HL-60 (cell line): ENCODE measurements at places on chromosomes 7 and 10.

DNA sequence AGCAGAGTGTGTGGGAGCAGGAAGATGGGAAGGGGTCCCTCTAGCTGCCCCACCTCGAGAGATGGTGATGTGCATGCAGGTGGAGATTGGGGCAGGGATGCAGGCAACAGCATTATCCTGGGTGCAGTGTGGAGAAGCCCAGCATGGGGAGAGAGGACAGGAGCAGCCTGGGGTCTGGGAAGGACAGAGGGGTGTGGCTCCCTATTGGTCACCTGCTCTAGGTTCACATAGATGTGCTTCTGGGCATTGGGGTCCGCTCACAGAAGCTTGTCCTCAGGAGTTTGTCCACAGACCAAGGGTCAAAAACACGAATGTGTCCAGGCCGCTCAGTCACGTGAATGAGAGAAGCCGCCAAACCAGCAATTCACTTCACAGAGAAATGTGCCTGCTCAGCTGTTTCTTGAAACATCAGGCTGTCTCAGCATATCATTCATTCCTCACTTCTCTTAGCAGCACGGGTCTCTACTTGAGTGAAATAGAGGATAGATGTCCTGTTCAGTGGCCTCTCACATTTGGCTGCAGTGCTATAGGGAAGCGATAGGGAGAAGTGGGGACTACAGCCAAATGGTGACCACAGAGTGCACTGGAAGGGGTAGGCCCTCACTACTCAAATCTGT is 11.5 kb upstream of the SLC29A3 start:
- no peak for DNase-seq

- DNase-seq, result no peak
Measured at GRCh38 chr7:3650844-3651243, 349.8 kb downstream of the SDK1 start.

DNA sequence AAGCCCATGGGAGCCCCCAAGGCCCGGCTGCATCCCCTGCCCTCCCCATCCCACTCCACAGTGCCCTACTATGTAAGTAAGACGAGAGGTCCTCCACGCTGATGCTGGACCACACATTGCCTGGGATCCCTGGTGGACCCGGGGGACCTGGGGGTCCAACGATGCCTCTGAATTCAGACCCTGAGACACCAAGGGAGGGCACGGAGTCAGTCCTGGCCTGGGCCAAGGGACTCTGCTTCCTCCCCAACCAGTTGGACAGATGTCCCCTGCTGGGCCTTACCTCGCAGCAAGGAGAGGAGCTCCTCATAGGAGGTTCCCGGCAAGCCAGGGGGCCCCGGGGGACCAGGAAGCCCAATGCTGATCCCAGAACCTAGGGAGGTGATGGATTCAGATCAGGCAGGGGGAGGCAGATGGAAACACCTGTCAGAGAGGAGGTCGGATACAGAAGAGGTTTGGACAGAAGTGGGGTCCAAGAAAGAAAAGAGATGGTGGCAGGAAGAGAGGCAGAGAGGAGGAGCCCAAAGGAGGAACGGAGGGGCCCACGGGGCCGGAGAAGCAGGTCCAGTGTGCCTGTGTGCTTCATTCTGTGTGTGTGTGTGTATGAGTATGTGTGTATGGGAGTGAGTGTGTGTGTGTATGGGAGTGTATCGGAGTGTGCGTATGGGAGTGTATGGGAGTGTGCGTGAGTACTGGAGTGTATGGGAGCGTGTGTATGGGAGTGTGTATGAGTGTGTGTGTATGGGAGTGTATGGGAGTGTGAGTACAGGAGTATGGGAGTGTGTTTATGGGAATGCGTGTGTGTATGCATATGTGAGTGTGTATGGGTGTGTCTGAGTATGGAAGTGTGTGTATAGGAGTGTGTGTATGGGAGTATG is 50.2 kb downstream of the COL17A1 start:
- DNase-seq, result no peak

DNA sequence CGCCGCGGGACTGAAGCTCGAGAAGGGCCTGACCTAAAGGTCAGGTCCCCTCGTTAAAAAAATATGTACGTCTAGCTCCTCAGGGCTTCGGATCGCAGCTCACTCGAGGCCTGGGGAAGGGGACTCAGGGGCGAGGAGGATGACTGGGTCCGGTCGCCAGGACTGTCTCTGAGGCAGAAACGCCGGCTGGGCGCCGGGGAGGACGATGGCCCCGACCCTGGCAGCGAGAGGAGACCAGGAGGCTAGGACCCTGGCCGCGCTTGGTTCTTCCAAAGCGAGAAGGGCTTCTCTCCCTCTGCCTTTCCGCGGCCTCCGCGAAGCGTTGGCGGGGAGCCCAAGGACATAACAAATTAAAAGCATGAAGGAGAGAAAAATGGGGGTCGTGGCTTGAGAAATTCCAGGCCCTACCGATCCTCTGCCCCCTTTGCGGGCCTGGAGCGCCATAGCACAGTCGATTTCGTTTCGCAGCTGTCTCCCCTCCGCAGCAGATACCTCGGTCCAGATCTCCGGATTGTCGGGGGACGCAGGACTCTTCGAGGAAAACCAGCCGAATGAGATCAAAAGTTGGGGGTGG is 3.1 kb downstream of the NKX2-3 start:
- DNase-seq, result no peak

DNA sequence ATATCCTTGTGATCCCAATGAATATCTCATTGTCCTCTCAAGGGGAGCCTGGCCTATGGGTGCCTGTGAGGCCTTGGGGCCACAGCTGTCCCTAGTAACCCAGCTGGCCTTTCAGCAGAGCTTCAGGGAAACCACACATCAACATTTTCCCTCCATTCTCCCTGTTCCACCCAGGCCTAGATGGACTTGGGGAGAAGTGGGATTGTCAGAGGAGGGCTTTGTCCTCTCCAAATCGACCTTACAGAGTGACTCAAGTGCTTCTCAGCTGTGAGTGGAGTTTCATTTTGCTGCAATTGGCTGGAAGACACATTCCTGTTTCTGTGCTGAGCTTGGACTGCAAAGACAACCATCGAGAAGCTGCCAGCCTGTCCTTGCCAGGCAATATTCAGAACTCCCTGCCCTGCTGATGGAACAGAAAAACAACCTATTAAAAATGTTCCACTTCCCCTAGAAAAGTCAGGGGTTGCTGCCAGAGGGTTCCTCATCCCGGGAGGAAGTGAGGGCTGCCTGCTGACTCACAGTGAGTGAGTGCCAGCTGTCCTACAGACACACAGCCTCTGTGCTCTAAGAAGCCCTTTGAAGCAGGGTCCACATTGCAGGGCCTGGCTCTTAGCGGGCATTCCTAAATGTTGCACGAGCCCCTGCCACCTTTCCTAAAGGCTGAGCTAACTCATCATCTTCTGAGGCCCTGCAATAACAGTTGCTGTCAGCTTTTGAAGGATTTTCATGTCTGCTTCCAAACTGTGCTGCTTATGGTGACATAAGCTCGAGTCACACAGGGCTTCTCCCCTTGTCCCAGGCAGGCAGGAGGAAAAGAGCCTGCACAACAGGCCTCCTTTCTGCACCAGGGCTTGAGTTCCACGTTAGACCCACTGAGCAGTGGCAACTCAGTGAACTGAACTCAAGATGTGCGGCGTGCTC is 20.5 kb downstream of the STRA8 start:
- peak; percentile 70 for DNase-seq

- no peak for DNase-seq
Measured at GRCh38 chr10:132282667-132283603, 24.8 kb downstream of the STK32C start.

DNA sequence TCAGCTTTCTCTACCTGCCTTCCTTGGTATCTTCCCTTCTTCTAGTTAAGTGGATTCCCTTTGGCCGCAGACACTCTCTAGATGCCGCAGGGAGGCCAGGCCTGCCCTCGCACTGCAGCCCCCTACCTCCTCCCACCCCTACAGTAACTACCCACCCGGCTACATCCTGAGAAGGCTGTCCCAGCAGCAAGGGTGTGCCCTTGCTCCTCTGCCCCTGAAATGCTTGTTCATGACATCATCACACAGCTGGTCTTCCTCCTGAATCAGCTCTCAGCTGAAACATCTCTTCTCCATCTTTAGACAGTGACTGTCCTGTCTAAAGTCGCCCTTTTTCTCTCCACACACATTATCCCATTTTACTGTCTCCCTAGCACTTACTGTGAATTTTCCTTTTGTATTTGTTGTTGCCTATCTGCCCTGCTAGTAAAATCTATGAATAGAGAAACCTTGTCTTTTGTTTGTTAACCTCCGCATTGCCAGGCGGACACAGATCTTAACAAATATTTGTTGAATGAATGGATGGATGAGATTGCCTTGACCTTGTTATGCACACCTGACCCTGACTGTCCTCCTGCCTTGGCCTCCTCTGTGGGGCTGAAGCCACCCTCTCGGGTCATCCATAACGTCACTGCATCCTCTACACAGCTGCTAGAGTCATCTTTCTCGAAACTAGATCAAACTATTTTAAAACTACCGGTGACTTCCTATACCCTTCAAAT is 108.9 kb upstream of the GATA3 start:
- DNase-seq, result no peak

GRCh38 chr10:103096130-103096529 is 96.9 kb downstream of the NT5C2 start:
- no peak for DNase-seq

DNA sequence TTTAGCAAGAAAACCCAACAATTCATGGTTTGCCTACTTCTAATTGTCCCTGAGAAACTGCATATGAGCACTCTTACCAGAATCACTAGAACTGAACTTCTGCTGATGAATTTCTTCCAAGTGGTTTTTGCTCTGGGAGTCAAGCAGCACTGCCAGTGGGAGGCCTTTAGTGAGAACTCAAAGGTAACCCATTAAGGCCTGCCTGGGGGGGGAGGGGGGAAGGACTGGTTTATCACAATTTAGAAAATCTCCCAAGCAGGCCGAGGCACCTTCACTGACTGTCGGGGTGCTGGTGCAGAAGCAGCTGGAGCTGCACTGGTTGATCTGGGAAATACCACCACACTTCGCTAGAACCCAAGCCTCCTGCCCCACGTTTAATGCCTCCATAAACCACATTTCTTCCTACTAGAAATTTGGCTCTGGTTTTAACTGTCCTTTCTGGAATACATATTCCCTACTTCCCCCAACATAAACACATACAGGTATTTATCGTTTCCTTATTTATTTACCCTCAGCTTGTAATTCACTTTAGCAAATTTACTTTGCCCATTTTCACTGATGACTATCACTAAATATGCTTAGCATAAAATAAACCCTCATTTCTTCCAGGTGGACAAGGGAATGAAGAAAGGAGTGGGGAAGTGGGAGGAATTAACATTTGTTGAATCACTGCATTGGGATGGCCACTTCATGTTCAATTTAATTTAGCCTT is 14.2 kb downstream of the ANK3 start:
- DNase-seq, result no peak

- DNase-seq, result no peak
Measured at GRCh38 chr10:43094085-43094484, 17.2 kb downstream of the RET start.

GRCh38 chr7:127754457-127754856 is 102.5 kb downstream of the SND1 start:
- no peak for DNase-seq

DNA sequence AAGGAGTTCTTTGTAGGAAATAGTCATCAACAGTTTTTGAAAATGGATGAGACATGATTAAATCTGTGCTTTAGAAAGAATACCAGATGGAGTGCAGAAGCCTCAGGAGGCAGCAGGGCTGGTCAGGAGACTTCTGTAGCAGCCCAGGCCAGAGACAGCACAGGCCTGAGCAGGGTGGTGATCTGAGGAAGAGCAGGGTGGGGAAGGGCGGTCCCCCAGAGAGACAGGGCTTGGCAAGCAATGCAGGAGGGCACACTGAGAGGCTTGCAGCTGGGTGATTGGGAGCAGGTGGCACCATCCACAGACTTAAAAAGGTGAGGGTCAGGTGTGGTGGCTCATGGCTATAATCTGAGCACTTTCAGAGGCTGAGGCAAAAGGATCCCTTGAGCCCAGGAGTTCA is 4.3 kb upstream of the SMKR1 start:
- DNase-seq, result no peak
